ENCODE measurements at places on chromosomes 11 and 22. TPM values are rescaled to one million over a fixed set of nuclear protein-coding genes. Genes with fewer than 3 reads are reported as not detected.

DNA sequence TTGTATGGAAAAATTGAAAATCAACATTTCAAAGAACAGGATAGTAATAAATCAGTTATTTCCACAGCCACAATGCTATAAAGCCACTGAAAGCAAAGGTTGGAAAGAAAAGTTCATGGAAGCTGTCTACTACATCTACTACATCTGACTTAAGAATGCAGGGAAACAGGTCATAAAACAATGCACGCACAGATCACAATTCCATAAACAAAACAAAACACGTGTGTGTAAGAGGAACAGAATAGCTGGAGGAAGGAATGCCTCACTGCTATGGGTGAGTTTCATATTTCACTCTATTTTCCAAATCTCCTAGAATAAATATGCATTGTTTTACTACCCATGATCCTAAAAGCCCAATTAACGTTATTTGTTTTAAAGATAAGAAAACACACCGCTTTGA, 66.3 kb downstream of the NCAPD3 start:
- DNase-seq = no peak

DNA sequence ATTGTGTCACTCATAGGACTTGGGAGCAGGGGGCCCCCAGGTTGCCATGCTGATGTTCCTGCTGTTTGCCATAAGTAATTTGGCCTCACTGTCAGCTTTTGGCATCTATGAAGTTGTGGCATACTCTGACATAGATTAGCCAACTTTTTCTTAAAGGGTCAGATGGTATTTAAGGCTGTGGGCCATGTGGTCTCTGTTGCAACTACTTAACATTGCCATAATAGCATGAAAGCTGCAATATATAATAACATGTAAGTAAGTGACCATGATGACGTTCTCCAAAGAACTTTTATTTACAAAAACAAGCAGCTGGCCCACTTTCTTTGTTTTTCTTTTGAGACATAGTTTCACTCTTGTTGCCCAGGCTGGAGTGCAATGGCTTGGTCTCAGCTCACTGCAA, 2.2 kb upstream of the TMEM216 start:
- DNase-seq = no peak

The TTC36 gene
- not detected for total RNA-seq

DNA sequence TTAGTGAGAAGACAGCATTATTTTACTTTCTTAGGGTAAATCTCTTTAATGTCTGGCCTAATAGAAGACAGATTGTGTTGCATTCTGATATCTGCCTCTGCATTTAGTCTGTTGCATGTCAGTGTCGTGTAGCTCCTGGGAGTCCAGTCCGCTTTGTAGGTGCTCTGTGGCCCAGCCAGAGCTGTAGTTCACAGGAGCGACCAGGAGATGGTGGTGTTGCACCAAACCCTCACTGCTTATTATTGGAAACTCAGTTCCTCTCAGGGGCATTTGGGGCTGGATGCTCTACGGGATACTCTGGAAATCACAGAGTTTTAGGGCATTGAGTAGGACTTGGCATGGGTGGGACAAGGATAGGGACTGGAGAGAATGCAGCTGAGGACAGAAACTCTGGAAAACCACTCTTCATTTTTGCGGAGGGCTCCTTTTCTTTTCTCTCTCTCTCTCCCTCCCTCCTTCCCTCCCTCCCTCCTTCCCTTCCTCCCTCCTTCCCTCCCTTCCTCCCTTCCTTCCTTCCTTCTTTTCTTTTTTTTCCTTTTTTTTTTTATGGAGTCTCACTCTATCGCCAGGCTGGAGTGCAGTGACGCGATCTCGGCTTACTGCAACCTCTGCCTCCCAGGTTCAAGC, 21.7 kb downstream of the MIAT start:
- DNase-seq = no peak

DNA sequence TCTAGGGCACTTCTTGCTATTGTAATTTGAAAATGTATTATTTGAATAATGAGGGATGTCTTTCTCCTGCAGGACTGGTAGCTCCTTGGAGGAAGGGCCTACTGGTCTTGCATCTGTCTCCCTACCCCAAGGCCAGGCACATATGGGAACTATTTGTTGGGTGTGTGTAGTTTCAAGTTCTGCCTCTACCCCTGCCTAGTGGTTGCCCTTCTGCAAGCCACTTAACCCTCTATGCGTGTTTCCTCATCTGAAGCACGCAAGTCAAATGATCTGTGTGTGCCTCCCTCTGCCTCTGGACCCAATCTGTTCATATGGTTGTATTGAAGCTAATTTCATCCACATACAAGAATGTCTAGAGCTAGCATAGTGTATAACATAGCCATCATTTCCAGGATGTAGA, 67.0 kb downstream of the WNT11 start:
- DNase-seq = no peak

DNA sequence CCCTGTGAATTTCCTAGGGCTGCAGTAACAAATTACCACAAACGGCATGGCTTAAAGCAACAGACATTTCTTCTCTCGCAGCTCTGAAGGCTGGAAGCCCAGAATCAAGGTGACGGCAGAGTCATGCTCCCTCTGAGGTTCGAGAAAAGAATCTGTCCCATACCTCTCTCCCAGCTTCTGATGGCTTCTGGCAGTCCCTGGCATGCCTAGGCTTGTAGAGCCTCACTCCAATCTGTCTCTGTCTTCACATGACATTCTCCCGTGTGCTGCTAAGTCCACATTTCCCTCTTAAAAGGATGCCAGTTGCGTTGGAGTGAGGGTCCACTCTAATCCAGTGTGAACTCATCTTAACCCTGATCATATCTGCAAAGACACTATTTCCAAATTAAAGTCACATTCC, 116.2 kb downstream of the NECTIN1 start:
- DNase-seq = no peak

- DNase-seq = no peak
Observed at GRCh38 chr22:30441088-30441487, 15.5 kb downstream of the MTFP1 start.

- peak; percentile 71 for DNase-seq
Observed at GRCh38 chr11:67668192-67668551, 6.3 kb downstream of the ALDH3B2 start.

DNA sequence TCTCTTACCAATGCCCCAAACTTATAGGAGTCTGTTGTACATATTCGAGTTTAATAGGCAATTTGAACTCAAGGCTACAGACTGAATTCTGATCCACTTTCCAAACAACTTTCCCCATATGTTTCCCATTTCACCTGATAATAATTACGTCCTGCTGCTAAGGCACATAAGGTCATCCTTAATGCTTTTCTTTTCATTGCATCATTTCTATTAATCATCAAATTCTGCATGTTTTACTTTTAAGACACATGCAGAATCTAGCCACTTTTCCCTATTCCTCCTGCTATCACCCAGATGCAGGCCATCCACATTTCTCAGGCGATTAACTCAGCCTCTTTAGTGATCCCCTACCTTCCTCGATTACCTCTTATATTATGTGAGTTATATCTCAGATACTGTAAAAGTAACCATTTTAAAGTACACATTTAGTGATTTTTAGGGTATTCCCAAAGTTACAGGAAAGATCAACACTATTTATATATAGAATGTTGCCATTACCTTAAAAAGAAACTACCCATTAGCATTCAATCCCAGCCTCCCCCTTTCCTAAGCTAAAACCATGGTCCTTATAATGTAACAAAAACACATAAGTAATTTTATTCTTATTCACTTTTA, 14.9 kb downstream of the XKR3 start:
- no peak for DNase-seq

DNA sequence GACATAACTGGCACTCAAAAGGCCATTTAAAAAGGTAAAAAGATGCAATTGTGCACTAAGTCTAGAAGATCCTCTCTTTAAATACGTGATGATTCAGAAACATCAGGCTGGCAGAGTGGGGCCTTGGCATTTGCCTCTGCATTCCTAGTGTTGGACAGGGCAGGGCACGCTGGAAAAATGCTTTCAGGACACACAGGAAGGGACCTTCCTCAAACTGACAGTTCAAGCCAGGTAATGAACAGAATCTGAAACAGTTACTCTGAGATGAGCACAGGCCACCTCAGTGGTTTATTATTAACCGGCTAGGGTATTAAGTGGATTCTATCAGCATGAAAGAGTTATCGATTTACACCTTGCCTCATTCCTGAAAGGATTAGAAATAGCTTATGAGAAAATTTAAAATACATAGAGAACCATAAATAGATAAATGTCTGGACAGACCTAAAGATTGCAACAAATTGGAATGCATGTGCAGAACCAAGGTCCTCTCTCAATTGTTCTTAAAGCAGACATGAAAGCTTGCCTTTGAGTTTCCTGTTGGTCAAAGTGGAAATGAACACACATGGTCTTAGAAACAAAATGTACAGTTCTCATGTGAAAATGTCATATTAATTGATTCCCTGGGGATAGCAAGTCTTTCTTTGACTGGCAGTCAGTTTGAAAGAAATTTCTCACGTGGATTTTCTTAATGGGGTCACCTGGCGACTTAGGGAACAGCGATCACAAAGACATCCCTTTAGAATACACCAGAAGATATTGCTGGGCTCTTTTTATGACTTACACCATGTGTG, 21.5 kb upstream of the CSNK2A3 start:
- peak; percentile 40 for DNase-seq

The C11orf91 gene
- not detected for total RNA-seq

DNA sequence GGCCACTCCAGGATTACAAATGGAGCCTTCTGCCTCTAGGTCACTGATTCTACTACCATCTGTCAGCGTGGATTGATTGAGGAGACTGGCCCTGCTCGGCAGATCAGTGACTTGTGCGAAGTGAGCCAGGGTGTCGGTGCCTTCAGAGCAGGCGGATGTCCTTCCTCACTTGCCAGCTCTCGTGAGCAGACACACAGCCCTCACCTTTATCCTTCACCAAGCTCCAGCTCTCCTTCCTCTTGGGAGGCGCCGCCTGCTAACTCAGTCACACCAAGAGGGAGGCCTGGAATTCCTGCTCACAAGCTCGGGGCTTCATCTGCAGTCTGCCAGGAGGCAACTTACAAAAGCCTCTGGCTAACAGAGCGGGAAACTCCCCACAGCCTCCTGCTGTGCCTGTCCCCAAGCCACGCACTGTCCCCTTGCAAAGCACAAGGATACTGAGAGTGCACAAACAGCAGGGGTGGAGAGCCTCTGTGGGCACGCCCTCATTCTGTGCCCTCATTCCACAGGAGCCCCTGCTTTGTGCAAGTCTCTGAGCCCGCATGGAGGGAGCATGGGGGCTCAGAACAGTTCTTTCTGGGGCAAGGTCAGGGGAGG, 3.5 kb upstream of the TCF20 start:
- no peak for DNase-seq

GRCh38 chr11:28110108-28110820, 2.1 kb downstream of the METTL15 start:
- DNase-seq = no peak

- no peak for DNase-seq
Observed at GRCh38 chr22:39634530-39635405, 64.2 kb downstream of the CACNA1I start.

The NXPE4 gene
- total RNA-seq = not detected

The FAM111B gene
- 1.2 TPM for total RNA-seq

The NLRP14 gene
- total RNA-seq = not detected

DNA sequence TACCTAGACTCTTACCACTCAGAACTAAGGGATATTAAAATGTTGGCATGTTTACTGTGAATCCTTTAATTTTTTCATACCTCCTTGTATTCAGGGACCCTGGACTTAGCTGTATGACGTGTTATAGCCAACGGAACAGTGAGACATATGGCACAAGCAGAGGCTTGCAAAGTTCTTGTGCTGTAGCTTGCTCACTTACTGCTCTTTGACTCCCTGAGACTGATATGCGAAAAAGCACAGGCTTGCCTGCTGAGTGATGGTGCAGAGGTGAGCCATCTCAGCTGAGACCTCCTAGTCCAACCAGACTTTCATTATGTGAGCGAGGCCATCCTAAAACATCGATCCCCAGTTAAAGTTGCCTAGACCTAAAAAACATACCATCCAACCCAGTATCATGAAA, 811.0 kb downstream of the METTL15 start:
- DNase-seq = no peak

DNA sequence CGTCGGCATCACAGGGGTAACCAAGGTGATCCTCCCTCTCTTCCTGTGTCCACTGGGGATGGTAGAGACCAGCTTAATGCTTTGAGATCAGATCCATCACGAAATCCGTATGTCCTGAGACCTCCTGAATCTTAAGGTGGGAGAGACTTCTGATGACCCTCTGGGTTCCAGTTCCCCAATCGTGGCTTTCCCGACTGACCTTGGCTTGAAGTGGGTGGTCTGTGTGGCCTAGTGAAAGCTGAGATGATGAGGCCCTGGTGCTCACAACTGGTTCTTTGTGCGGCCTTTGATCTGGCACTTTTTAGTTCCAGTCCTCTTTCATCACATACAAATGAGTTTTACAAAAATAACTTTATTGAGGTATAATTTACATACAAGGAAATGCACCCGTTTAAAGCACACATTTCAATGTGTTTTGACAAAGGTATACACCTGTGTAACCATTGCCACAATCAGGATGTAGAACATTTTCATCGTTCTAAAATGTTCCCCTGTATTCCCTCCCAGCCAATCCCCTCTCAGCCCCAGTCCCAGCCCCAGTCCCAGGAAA, 6.1 kb downstream of the MIAT start:
- DNase-seq = no peak

DNA sequence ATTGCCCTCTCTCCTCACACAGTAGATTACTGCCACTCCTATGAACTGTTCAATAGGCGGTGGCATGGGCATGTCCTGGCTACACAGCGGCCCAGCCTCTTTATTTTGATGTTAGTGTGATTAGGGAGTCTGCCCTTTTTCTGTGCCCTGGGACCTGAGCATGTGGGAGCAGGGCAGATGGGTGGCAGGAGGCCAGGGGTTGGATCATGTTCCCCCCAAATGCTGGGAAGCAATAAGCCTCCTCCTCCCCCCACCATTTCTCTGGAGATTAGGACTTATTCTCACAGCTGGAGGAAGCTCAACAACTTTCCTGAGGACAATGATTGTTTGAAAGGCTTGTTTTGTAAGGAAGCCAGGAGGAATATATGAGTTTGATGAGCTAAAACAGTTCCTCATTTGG, 848 bp downstream of the HEPN1 start:
- no peak for DNase-seq

The TPBGL gene
- 1.7 TPM for total RNA-seq

DNA sequence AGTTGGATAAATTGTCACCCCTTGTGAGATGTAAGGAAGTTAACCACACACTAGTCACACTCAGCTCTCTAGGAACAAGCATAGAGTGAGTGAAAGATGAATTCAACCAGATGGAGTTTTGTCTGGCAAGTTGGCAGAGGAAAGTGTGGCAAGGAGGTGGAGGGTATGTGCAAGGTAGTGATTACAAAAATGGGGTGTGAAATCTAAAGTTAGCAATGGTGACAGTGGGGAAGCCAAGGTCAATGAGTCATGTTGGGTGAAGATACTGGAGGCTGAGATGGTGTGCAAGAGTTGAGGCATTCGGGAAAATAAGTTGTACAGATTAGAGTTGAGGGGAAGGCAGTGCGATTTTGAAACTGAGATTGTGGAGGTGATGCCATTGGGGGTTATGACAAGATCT, 33.7 kb downstream of the MRGPRX2 start:
- no peak for DNase-seq

All from vagina (tissue), 2 donors.